Amniotic epithelial cell (primary cell): ENCODE measurements at places on chromosomes 16 and 17.

DNA sequence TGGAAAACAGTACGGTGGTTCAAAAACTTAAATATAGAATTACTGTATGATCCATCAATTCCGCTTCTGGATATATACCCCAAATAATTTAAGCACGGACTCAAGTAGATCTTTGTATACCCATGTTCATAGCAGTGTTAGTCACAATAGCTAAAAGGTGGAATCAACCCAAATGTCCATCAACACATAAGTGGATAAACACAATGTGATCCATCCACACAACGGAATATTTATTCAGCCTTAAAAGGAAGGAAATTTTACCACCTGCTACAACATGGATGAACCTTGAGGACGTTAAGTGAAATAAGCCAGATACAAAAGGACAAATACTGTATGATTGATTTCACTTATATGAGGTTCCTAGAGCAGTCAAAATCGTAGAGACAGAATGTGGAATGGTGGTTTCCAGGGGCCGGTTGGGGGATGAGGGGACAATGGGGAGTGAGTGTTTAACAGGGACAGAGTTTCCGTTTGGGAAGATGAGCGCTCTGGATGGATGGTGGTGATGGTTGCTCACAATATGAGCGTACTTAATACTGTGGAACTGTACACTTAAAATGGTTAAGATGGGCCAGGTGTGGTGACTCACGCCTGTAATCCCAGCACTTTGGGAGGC is 5.4 kb upstream of the RNF222 start:
- DNase-seq: no peak

GRCh38 chr16:67529582-67530012 is 968 bp downstream of the RIPOR1 start:
- DNase-seq: no peak

- no peak for DNase-seq
These were observed 1.1 kb downstream of the TOX3 start for GRCh38 chr16:52545898-52546266.

- DNase-seq: no peak
These were observed 459.9 kb upstream of the MAF start for GRCh38 chr16:80060470-80060869.

- DNase-seq: no peak
These were observed 14.6 kb upstream of the CCDC154 start for GRCh38 chr16:1458977-1459341.

GRCh38 chr17:61160204-61160603 is 239.4 kb upstream of the TBX2 start:
- DNase-seq: no peak

DNA sequence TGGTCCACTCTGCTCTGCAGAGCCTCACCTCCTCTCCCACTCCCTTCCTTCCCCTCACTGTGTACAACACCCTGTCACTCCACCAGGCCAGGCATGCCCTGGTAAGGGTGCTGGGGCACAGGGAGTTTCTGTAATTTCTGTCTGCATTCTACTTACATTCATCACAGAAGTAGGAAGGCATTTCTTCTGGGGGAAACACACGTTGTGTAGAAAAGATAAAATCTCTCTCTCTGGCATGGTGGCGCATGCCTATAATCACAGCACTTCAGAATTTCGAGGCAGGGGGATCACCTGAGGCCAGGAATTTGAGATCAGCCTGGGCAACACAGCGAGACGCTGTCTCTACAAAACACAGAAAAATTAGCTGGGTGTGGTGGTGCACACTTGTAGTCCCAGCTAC is 27.0 kb downstream of the WNT3 start:
- DNase-seq: no peak

DNA sequence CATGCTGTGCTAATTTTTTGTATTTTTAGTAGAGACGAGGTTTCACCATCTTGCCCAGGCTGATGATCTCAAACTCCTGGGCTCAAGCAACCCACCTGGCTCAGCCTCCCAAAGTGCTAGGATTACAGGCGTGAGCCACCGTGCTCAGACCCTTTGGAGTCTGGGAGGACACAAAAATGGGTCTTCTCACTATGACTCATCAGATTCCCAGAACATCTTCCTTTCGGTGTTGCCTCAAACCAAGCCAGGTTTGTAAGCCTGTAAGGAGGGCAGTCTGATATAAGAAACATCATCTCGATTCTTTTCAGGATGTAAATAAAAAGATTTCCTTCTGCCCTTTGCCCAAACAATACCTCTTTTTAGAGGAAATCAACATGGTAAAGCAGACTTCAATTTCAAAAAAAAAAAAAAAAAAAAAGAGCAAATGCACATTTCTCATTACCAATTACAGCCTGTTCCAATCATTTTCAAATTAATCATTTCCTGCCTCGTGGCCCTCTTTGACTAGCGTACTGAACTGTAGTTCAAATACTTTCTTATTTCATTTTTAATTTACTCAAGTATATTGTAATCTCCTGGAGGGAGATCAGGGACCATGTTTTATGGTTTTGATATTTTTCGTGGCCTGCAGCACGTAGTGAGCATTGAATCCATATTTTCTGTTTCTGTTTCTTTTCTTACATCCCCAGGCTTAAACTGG is 409.6 kb downstream of the GRIN2A start:
- no peak for DNase-seq

DNA sequence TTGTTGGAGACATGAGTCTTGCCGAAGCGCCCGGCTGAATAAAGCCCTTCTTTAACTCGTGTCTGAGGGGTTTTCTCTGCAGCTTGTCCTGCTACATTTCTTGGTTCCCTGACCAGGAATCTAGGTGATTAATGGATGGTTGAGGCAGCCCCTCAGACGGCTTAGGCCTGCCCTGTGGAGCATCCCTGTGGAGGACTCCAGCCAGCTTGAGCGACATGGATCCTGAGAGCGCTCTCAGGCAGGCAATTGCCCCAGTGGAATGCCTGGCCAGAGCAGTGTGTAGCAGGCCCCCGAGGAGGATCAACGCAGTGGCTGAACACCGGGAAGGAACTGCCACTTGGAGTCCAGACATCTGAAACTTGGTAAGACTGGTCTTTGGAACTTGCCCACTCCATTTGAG is 17.3 kb upstream of the ENDOV start:
- no peak for DNase-seq

DNA sequence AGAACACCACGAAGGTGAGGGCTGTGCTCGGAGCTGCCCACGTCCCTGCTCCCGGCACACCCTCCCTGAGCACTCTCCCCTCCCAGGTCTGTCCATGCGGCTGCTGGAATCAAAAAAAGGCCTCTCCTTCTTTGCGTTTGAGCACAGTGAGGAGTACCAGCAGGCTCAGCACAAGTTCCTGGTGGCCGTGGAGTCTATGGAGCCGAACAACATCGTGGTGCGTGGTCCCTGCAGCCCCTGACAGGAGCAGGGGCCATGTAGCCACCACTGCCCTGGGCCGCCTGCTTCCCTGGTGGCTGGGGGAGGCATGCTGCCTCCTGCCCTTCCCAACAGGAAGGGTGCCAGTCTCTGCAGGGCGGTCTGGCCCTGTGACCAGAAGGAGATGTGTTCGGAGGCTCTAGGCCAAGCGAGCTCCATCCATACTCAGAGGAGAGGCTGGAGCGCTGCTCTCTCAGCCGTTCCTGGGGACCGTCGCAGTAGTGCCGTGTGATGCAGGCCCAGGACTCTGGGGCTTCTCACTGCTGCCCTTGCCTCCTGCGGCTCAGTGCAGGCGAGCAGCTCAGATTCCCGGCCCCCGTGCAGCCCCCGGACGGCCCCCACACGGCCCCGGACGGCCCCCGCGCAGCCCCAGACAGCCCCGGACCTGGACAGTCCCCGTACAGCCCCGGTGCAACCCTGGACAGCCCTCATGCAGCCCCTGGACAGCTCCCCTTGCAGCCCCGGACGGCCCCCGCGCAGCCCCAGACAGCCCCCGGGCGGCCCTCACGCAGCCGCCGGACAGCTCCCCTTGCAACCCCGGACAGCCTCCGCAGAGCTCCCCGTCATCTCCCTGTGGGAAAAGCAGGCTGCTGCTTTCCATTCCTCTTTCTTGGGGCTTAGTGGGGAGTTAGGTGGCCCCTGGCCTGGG is 20.5 kb downstream of the TCF25 start:
- no peak for DNase-seq

DNA sequence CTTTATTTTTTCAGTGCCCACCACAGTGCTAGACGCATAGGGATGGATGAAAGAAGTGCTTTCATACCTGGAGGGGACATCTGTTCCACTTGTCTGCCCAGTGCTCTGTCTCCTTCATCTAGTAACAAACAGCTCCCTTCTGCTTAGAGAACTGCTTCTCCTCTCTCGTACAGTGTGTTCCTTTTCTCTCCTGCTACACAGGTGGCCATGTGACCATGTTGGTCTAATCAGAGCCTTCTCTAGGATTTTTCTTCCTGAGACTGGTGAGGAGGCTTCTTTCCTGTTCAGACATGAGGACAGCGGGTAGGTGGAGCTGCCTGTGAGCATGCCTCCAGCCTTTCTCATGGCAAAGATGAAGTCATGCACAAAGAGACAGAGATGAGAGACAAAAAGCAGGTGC is 182.7 kb downstream of the TMEM132E start:
- DNase-seq: no peak

DNA sequence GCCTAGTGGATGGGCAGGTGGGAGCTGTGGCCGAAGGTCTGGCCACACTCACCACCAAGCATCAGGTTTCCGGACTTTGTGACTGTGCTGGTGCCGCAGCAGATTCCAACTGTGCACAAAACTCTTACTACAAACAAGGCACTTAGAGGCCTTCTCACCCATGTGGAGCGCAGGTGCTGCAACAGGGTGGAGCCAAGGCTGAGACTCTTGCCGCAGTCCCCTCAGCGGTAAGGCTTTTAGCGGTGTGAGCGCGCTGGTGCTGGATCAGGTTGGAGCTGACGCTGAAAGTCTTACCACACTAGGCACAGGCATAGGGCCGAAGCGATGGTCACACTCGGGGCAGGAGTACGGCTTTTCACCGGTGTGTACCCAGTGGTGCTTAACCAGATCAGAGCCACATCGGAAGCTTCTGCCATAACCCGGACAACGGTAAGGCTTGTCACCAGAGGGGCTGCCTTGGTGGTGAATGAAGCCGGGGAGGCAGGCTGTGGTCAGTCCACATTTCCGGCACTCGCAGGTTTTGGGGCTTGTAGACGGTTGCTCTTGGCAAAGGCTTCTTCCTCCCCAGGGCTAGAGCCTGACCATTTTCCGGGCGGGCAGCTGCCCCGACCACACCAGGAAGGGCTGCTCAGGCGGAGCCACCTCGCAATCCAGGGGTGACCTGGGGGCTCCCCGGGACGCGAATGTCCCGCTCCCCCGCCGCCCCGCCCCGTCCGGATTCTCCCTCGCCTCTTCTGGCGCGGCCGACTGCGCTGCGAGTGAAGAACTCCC is 1.0 kb upstream of the ARMC5 start:
- DNase-seq: peak; percentile 31

GRCh38 chr16:4407543-4408322 is 8.7 kb downstream of the CORO7 start:
- DNase-seq: no peak

GRCh38 chr17:45282683-45283644 is 21.1 kb upstream of the SPATA32 start:
- DNase-seq: peak; percentile 75

- DNase-seq: no peak
These were observed 3.1 kb upstream of the MRPS23 start for GRCh38 chr17:57852955-57853328.

DNA sequence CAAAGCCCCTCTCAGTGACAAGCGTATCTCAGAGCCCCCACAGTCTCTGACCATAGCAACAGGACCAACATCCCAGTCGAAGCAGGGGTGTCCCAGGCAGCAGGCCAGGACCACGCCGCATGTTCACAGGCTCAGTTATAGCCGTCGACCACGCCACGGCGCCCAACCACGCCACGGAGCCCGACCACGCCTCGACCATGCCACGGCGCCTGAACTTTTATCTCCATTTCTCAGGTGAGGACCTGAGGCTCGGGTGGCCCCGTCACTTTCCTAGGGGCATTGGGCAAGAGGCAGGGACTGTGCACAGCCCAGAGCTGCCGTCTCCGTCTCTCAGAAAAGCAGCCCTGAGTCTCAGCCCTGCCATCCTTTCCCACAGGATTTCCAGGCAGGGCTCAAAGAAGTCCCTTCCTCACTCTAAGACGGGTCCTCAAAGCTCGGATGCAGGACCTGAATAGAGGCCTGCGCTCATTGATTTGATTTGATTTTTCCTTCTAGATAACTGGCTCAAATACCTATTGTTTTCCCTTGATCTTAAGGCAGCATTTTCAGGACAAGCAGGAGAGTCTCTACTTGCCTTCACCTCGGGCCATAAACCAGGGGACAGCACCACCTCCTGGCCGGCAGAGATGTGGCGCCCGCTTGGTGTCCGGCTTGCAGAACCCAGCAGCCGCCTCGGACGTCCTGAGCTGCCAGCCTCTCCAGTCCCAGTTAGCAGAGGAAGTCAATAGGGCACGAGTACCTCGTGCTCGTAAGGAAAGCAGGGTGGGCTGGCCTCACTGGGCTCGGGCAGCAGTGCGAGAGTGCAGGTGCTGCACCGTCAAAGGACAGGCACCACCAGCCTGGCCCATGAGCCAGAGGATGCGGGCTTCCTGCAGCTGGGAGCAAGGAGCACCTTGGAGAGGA is 38.8 kb downstream of the C16orf95 start:
- DNase-seq: peak; percentile 67

- DNase-seq: no peak
These were observed 41.3 kb upstream of the ATP2A3 start for GRCh38 chr17:4005296-4006164.

DNA sequence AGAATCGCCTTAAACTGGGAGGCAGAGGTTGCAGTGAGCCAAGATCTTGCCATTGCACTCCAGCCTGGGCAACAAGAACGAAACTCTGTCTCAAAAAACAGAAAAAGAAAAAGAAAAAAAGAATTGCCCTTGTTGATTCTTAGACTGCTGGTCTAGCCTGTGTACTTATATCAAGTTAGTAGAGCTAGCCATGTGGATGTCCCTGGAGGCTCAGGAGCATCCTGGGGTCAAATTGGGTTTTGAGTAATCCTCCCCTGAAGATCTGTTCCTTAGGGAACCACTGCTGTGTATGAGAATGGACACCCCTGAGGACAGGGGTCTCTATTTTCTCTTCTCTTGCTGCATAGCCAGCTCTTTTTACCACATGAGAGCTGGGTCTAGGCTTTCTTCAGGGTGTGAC is 21.5 kb downstream of the SLC7A6OS start:
- no peak for DNase-seq

DNA sequence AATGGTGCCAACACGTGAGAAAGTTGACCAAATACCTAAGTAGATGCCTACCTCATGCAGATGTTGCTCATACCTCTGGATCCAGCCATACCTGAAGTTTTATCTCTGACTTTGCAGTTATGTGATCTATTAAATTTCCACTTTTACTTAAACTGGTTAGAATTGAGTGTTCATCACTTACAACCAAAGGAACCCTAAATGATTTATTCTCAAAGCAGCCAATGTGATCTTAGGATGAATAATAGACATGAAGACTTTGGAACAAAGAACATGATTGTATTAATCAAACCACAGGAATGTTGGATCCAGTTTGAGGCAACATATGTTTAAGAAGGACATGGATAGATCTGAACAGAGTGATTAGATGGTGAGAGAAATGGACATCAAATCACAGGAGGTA is 68.7 kb downstream of the IRX6 start:
- DNase-seq: no peak

DNA sequence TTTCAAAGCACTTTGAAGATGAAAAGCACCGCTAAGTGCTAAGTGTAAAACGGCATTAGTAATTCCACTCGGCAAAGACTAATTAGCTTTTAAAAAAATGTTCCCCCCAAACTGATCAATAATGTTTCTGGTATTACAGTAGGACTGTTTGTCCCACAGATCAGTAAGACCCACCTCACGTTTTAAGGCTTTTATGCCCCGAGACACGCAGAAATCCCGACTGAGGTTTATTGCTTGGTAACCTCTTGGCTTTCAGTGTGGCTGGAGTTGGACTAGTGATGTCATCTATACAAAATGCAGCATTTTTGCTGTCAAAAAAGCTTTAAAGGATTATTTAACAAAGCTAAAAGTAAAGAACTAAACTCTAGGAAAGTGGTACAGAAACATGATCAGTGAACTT is 414.6 kb upstream of the PSMD7 start:
- DNase-seq: no peak
